ENCODE measurements at places on chromosomes 3 and 15.

GRCh38 chr15:43509660-43510199 is 7.7 kb upstream of the MAP1A start:
- DNase-seq: no peak

DNA sequence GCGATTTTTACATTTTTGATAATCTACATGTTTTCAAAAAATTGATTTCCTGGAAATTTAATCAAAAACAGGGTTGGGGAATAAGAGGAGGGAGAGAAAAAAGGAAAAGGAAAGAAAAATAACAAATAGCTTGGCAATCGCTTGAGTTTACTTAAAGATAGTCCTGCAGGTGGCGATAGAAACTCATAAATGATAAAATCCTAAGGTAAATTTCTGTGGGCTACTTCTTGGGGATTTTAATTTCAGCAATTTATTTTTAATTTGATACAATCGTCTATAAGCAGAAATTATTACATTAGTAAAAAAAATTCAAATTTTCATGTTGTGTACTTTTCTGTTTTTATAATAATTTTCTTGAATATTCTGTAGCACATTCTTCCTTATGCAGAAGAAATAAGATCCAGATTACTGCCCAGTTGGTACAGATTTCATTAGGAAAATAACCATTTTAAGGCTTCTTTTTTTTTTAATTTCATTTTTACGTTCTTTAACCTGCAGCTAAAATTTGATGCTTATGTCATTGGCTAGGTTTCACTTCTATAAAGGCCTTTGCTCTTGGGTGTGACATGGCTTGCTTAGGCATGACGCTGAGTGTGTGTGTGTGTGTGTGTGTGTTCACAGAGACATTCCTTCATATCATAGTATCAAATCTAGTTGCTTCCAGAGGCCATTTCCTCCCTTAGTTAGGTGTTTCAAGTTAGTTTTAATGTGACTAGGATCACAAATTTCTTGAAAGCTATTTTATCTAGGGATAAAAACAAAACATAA is 181.8 kb downstream of the MCTP2 start:
- DNase-seq: no peak

DNA sequence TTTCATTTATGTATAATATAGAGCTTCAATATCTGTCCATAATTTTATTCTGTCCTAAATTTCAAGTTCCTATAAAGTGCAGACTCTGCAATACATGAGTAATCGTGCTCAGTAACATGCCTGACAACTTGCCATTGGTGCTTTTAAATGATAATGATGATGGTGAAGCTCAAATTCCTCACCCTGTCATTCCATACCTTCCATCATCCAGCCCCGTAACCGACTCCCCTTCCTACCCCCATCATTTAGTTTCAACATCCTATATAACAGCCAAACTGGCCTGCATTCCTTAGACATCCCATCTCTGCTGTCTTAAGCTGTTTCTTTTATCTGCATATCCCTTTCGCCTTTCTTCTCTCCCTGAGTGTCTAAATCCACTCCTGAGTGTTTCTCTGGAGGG is 67.2 kb upstream of the DLG1 start:
- DNase-seq: no peak

- DNase-seq: no peak
Observed at GRCh38 chr3:107662586-107662985, 139.8 kb downstream of the BBX start.

DNA sequence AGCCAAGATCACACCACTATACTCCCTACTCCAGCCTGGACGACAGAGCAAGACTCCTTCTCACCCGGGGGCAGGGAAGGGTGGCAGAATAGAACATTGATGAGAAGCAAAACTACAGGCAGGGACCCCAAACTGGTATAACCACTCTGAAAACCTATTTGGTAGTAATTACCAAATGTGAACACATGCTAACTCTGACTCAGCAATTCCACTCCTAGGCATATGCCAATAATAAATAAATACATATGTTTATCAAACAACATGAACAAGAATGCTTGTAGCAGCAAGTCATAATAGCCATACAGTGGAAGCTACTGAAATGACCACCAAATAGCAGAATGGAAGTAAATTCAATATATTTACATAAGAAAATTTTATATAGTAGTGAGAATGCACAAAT is 31.0 kb upstream of the USP50 start:
- no peak for DNase-seq

- no peak for DNase-seq
Observed at GRCh38 chr15:35071106-35071505, 14.0 kb downstream of the NANOGP8 start.

DNA sequence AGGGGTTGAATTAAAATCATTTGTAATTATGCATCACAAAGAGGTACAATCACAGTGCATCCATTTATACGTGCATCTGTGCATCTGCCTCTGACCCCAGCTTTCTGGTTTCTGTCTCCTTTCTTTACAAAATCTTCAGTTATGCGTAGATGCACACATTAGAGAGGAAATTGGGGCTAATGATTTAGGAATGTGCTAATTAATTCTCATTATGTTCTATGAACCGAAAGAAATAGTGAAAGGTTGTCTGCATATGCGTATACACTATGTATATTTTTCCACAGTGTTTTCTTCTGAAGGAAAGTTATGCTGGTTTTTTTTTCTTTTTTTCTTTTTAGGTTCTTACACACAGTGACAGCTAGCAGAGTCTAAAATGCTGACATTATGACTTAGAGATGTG is 71.6 kb downstream of the SAMMSON start:
- DNase-seq: no peak

GRCh38 chr3:45632956-45633355 is 38.4 kb downstream of the LIMD1 start:
- no peak for DNase-seq
